ENCODE measurements at places on chromosomes 3 and 15.

DNA sequence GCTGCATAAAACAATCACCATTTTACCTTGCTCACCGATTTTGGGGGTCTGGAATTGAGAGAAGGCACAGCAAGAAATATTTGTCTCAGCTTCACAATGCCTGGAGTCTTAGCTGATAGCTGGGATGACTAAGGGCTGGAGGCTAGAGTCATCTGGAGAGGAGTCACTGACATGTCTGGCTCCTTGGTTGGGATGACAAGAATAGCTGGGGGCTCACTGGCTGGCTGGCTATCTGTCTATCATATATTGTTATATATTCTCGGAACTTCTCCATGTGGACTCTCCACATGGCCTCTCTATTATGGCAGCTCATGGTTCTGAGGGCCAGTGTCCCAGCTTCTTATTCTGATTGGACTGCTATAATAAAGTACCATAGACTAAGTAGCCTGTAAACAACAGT lies 20.0 kb upstream of the TRIM71 start:
- no peak for DNase-seq

DNA sequence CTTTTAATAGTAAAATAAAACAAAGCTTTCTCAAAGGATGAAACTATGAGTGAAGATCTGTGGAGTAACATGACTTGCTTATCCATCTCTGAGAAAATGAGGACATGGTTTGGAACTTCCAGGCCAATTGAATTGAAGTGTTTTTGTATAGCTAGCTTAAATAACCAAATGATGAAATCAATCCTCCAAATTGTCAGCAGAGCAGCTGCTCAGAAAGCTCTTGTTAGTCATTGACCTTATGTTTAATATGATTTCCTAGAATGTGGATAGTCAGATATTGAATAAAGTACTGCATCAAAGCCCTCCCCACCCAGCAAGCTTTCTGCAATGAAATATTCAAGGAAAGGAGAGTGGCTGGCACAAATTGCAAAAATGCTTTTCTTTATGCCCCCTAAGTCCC lies 437.2 kb downstream of the MFSD1 start:
- no peak for DNase-seq

GRCh38 chr3:124916837-124917409 lies 17.6 kb downstream of the MUC13 start:
- no peak for DNase-seq

GRCh38 chr3:54099381-54099780 lies 23.0 kb upstream of the CACNA2D3 start:
- DNase-seq, result no peak

DNA sequence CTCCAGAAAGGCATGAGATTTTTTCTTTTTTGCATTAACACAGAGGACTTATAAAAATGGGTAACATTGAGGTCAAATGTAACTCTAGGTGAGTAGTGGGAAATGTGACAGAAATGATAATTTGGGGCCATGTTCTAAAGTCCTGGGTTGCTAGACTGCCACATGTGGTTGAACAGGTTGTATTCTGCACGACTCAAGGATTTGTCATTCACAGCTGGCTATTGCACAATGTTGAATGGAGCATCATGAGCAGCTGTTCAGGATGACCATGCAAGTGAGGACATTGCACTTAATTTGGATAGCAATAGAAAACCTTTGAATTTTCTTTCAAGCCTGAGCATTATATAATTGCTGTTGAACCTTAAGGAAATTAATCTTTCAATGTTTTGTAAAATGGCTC lies 396.6 kb downstream of the NAALADL2 start:
- no peak for DNase-seq

GRCh38 chr3:63753567-63753966 lies 65.5 kb upstream of the C3orf49 start:
- DNase-seq, result no peak

DNA sequence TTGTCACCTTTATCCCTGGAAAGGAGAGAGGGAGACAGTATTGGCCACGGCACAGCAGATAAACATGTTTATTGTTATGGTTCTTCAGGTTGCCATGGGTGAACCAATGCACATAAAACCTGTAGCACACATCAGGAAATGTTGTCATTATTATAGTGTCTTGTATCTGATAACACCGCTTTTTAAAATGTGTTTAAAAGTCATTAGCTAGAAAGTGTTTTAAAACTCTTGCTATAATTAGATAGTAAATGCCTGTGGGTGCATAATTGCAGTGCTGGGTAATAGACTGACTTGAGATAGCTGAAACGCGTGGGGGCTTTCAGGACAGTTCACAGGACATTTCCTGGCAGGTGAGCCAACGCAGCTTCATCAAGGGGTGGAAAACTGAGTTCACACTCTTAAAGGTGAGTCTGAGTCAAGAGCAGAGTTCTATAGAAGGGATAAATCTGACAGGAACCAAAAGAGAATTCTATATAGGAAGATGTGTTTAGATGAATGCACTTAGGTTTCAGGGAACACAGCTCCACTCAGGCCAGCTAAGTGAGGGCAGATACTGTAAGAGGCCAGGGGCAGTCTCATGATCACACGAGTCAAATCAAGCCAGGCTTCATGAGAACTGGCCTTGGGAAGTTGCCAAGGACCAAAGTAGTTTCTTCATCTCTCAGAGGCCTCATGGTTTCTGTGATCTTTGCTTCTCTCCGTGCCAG lies 35.6 kb upstream of the PPP4R2 start:
- DNase-seq, result no peak

- no peak for DNase-seq
Measured at GRCh38 chr15:32956006-32956405, 238.2 kb downstream of the GREM1 start.

GRCh38 chr15:96802611-96803255 lies 472.2 kb downstream of the NR2F2 start:
- no peak for DNase-seq

DNA sequence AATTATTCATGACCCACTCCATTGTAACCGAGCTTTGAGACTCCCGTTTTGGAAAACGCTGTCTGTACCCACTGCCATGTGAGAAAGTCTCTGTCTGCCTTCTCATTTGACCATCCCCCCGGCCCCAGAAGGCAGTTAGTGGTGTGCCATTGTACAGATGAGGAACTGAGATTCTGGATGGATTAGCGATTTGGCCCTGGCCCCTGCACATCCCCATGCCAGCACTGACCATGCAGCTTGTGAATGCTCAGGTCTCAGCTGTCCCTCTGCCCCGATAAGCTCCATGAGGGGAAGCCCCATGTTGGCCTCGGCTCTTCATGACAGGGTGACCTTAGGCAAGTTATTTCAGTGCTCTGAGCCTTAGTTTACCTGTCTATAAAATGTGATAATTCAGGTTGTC lies 153.0 kb upstream of the SMAD3 start:
- DNase-seq, result no peak

- no peak for DNase-seq
Measured at GRCh38 chr3:186953011-186953487, 22.7 kb downstream of the ST6GAL1 start.

- DNase-seq, result no peak
Measured at GRCh38 chr3:143810166-143810952, 37.9 kb downstream of the SLC9A9 start.

- no peak for DNase-seq
Measured at GRCh38 chr15:77494073-77494867, 73.6 kb downstream of the HMG20A start.

GRCh38 chr3:87354398-87354797 lies 78.0 kb upstream of the POU1F1 start:
- no peak for DNase-seq

- DNase-seq, result no peak
Measured at GRCh38 chr3:68360492-68360891, 571.9 kb downstream of the TAFA4 start.

GRCh38 chr3:49016414-49017228 lies 1.8 kb downstream of the DALRD3 start:
- no peak for DNase-seq

GRCh38 chr15:60328852-60329443 lies 68.8 kb downstream of the ANXA2 start:
- DNase-seq, result no peak

- peak; percentile 50 for DNase-seq
Measured at GRCh38 chr15:77024273-77025082, 29.6 kb downstream of the PSTPIP1 start.

DNA sequence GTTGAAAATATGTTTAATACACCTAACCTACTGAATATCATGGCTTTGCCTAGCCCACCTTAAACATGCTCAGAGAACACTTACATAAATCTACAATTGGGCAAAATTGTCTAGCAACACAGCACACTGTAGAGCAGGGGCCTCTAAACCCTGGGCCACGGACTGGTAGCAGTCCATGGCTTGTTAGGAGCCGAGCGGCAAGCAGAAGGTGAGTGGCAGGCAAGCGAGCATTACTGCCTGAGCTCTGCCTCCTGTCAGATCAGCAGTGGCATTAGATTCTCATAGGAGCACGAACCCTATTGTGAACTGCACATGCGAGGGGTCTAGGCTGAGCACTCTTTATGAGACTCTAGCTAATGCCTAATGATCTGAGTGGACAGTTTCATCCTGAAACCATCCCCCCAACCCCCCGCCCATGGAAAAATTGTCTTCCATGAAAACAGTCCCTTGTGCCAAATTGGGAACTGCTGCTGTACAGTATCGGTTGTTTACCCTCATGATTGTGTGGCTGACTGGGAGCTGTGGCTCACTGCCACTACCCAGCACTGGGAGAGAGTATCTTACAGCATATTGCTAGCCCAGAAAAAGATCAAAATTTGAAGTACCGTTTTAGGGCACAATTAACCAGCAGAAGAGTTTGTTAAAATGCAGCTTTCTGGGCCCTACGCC lies 26.1 kb downstream of the CMSS1 start:
- no peak for DNase-seq

Data from activated T-helper 9 cell treated with anti-CD3 and anti-CD28 coated beads, Interleukin-2, amount 50 U/mL, for 16 hours (primary cell).